ENCODE measurements at places on chromosomes 3 and 15.
A peak's percentile ranks its signal among the peaks of the same experiment; 100 is the strongest.

DNA sequence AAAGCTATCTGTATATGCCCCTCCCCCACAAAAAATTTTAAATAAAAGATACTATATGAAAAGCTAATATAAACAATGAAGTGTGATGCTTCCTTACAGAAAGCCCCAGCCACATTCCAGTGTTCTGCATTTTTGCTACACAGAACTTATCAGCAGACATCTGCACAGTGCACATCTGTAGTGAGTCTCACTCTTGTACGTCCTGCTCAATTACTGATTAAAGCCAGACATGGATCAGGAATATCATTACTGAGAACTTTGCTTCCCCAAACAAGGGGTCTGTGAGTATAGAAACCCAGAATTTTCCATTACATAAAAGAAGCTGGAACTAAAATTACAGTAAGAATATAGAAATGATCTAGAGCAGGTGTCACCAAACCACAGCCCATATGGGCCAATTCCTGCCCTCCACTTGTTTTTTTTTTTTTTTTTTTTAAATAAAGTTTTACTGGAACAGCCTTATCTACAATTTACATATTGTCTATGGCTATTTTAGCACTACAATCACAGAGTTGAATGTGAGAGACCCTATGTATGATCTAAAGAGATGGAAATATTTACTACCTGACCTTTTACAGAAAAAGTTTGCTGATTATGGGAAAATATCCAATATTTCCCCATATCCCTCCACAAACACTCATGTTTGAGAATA is 45.7 kb downstream of the UBP1 start:
- DNase-seq, result no peak

- DNase-seq, result no peak
Measured at GRCh38 chr15:66089509-66089908, 164.0 kb downstream of the MEGF11 start.

DNA sequence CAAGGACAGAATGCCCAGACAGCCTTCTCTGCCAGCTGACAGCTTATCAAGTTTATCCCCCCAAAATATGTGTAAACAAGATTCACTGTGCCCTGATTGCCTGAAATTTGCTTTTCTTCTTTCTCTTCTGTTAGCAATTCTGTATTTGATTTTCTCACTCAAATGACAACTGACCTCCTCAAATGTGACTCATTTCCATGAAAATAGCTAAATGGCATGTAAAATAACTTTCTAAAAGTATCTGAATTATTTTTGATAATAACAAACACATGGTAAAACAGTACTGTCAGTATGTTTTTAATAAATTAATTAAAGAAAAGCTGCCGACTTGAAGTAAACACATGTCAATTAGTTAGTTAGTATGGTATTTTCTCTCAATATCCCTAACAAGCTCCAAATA is 202.3 kb upstream of the STAC start:
- DNase-seq, result no peak

- DNase-seq, result no peak
Measured at GRCh38 chr3:54965746-54966145, 37.9 kb upstream of the LRTM1 start.

DNA sequence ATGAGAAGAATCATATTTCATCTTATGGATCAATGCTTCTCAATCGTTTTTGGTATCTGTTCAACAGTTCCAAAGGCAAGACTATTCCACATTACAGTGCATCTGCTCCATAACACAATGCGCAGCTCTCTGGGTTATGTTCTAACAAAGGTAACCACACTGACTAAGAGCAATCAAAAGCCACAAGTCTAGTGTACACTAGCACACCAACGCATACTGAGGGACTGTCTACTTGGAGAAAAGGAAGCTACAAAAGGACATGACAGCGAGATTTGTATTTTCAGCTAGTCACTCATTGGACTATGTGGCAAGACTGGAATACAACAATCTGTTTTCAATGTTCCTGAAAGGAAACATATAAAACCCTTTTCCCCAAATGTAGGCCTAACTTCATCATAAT is 35.8 kb downstream of the SETD2 start:
- no peak for DNase-seq

- no peak for DNase-seq
Measured at GRCh38 chr15:88491158-88491557, 23.6 kb downstream of the MRPS11 start.

GRCh38 chr3:178304758-178305467 is 231.3 kb upstream of the KCNMB2 start:
- DNase-seq, result no peak

- no peak for DNase-seq
Measured at GRCh38 chr3:175778994-175779393, 919.9 kb downstream of the NAALADL2 start.

DNA sequence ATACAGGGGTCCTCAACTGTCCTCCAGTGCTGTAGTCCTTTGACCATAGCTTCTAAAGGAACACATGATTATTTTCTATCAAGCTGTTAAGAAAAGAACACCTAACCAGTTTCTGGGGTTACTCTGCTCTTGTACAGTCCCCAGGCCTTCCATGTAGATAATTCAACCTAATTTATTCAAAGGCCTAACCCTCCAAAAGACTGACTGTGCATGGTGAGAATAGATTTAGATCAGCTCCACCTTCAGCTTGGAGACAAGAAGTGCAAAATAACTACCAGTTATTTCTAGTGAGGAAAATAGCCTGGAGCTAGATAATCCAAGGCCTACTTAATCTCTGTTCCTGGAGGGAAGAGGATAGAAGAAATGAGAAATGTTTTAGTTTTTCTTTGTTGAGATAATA is 87.9 kb downstream of the GMNC start:
- no peak for DNase-seq

DNA sequence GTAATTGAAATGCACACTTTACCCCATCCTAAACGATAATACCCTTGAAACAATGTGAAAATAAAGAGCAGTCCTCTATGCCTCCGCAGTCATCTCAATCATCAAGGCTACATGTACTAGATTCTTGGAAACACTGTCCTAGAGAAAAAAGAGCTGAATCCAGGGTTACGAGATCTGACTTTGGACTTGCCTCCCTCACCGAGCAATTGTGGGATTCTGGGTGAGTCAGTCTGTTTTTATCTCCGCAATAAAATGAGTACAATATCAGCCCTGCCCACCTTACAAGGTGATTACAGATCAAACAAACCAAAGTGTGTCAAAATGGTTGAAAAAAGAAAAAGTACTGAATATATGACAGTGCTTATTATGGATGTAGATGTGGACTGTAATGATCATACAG is 152.3 kb upstream of the SNTN start:
- DNase-seq, result peak; percentile 39

DNA sequence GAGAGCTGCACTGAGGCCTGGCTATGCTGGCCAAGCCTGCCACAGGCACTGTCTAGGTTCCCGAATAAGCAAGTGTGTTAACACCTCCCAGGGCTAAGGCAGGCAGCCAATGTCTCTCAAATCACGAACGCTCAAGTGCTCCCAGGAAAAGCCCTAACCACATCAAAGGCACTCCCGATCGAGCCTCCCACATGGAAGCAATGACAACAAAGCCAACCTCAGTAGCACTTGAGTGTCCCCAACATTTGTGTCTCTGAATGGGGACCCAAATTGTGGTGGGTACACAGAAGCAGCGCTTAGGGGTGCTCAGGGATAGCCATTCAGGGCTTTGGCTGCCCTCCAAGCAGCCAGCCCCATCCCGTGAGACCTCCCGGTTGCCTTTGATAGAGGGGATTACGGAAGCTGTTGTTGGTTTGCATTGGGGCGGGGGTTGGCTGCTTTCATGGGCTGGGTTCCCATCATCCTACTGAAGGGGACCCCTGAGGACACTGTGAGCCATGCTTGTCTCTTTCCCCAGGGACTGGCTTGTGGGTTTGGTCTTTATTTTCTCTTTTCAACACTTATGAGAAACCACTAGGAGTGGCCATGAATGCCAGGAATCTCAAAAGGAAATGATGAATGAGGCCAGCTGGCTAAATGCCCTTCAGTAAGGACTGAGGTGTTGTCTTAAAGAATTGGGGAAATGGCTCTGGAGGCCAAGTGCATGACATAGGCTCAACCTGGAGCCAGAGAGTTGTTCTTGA is 234.1 kb upstream of the FEZF2 start:
- no peak for DNase-seq

- no peak for DNase-seq
Measured at GRCh38 chr3:34258271-34258998, 460.0 kb downstream of the PDCD6IP start.
